ENCODE measurements at places on chromosomes 4 and X. TPM values are rescaled to one million over a fixed set of nuclear protein-coding genes. Genes with fewer than 3 reads are reported as not detected.
A peak's percentile ranks its signal among the peaks of the same experiment; 100 is the strongest.

Gene PGAM4
- not detected for total RNA-seq

- peak; percentile 64 for DNase-seq
- peak overlapping the region; percentile 58 for H3K27ac ChIP-seq
- no peaks in the 10 kb centered on the region for H3K27me3 ChIP-seq
- H3K36me3 ChIP-seq = peaks cover 4% of the 10 kb centered on the region
- peaks cover 15% of the 10 kb centered on the region for H3K4me1 ChIP-seq
- H3K4me3 ChIP-seq = no peak overlapping the region
Measured at GRCh38 chr4:4524364-4524763, 17.5 kb downstream of the STX18 start.

Gene TMSB15B
- total RNA-seq = 8.7 TPM

DNA sequence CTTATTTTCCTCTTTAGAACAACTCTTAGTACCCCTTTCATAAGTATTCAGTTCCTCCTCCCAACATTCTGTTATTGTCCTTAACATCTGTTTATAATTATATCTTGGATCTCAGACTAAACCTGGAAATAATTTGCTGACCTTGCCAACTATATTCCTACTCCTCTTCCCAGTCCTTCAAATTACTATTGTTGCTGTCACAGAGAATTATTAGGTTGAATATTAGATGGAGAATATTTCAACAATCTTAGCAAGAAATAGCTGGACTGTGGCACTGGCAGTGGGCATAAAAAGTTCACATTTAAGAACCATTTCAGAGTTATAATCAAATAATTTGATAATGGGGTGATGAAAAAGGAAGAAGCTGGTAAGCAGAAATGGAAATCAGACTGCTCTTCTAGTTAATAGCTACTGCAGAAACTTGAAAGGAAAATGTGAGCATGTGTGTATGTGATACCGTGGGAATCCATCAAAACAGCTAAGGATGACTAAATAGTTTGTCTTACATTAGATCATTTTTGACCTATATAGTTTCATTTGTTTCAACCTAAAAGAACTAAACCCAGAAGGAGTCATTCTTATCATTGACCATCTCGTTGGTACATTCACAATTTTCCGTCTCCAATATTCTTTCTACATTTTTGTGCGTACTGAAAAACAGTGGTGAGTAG is 43.3 kb upstream of the PRDM8 start:
- H3K4me1 ChIP-seq = peaks cover 1% of the 10 kb centered on the region
- peaks cover 1% of the 10 kb centered on the region for H3K27me3 ChIP-seq
- no peak overlapping the region for H3K27ac ChIP-seq
- no peak overlapping the region for H3K4me3 ChIP-seq

Gene CT55
- total RNA-seq = not detected

Gene GSX2
- not detected for total RNA-seq

- H3K27me3 ChIP-seq = no peaks in the 10 kb centered on the region
- no peak for DNase-seq
- no peaks in the 10 kb centered on the region for H3K36me3 ChIP-seq
- no peak overlapping the region for H3K4me3 ChIP-seq
Measured at GRCh38 chr4:186760576-186760975, 36.9 kb upstream of the FAT1 start.

Gene COL4A5
- total RNA-seq = not detected

Gene IQCM
- not detected for total RNA-seq

Gene KLHL13
- 0.35 TPM for total RNA-seq

Gene NUP62CL
- 1.9 TPM for total RNA-seq

Gene MAGIX
- total RNA-seq = 1.9 TPM

- no peak overlapping the region for H3K27ac ChIP-seq
- no peaks in the 10 kb centered on the region for H3K36me3 ChIP-seq
- H3K27me3 ChIP-seq = no peaks in the 10 kb centered on the region
- H3K4me1 ChIP-seq = no peaks in the 10 kb centered on the region
Measured at GRCh38 chrX:126395909-126396308, 156.7 kb downstream of the DCAF12L1 start.

Gene CFAP47
- total RNA-seq = not detected

DNA sequence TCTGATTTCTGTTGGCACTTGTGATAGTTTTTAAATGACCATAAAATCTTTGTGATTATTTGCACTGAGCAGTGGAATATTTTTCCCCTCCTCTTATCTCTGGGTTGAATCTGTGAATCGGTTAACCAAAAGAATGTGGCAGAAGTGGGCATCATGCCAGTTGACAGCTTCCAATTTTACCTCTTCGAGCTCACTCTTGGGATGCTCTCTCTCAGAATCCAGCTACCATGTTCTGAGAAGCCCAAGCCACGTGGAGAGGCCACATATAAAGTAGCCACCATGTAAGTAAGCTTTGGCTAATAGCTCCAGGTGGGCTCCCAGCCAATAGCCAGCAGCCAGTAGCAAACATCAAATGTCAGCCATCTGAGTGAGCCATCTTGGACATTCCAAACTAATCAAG is 12.9 kb upstream of the WDR19 start:
- H3K27me3 ChIP-seq = peaks cover 23% of the 10 kb centered on the region
- no peak for DNase-seq
- H3K36me3 ChIP-seq = no peaks in the 10 kb centered on the region
- no peaks in the 10 kb centered on the region for H3K4me1 ChIP-seq

Gene TEX11
- not detected for total RNA-seq

Gene MAGEC1
- not detected for total RNA-seq

DNA sequence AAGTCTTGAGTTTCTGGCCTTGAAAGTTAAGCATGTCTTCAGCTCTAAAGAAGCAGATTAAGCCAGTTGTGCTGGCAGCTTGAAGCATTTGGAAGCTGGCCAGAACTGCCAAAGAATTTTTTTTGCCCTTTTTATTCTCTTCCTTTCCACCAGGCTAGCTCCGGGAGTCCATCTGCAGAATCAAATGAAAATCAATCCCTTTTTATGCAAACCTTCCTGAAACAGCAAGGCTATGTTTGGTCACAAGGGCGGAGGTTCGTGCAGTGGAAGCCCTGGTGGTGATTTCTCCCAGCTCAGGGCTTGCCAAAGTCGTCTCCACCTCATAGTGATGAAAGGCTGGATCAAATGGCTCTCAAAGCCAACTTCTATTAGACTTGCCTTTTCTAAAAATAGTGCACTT is 21.6 kb upstream of the C4orf54 start:
- H3K27ac ChIP-seq = no peak overlapping the region
- no peaks in the 10 kb centered on the region for H3K4me1 ChIP-seq
- H3K4me3 ChIP-seq = no peak overlapping the region
- peaks cover 24% of the 10 kb centered on the region for H3K27me3 ChIP-seq
- DNase-seq = no peak
- no peaks in the 10 kb centered on the region for H3K36me3 ChIP-seq

Gene ASB12
- total RNA-seq = not detected

Gene ACE2
- not detected for total RNA-seq

Gene TKTL1
- 4.2 TPM for total RNA-seq

- no peak for DNase-seq
- no peaks in the 10 kb centered on the region for H3K27me3 ChIP-seq
- peaks cover 30% of the 10 kb centered on the region for H3K4me1 ChIP-seq
- no peak overlapping the region for H3K4me3 ChIP-seq
- peaks cover 31% of the 10 kb centered on the region for H3K36me3 ChIP-seq
- H3K27ac ChIP-seq = no peak overlapping the region
Measured at GRCh38 chrX:154074199-154074598, 23.3 kb downstream of the MECP2 start.

- no peaks in the 10 kb centered on the region for H3K27me3 ChIP-seq
- no peak overlapping the region for H3K4me3 ChIP-seq
- H3K4me1 ChIP-seq = peaks cover 11% of the 10 kb centered on the region
Measured at GRCh38 chr4:858041-858481, 32.1 kb upstream of the CPLX1 start.

Gene GABRE
- not detected for total RNA-seq

Gene PDGFRA
- total RNA-seq = not detected

Gene TCEAL5
- total RNA-seq = not detected

DNA sequence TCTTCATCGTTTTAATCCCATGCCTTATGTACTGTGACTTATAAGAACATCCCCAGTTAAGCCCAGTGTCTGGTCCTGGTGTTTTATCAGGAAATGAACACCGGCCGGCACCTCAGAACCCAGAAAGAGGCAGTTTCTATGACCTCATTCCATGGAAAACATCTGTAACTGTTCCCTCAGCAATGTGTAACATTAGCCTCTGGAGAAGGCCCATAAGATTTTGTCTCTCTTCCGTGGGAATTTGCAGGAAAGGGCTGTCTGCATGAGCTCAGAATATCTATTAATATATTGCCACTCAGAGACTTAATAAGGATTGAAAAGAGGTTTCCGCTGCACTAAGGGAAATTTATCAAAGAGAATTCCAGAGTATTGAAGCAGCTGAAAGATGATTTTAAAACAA is 3.1 kb upstream of the TCEANC start:
- no peak overlapping the region for H3K4me3 ChIP-seq
- peaks cover 27% of the 10 kb centered on the region for H3K4me1 ChIP-seq

DNA sequence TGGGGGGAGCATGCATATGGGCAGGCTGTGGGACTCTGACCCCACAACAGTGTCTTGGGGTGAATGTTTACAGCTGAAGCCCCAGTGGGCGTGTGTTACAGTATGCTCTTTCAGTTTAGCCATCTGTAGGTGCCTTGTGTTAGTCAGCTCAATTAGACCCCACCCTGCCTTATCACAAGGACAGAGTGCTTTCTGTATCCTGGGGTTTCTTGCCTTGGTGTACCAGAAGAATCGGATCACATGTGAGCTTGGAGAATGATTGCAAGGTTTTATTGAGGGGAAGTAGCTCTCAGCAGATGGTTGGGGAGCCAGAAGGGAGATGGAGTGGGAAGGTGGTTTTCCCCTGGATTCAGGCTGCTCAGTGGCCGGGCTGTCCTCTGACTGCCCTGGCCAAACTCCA is 27.3 kb downstream of the SH3BGRL start:
- no peak for DNase-seq
- no peak overlapping the region for H3K27ac ChIP-seq
- H3K4me3 ChIP-seq = no peak overlapping the region
- H3K36me3 ChIP-seq = peaks cover 14% of the 10 kb centered on the region

- no peak for DNase-seq
- H3K4me1 ChIP-seq = no peaks in the 10 kb centered on the region
- no peaks in the 10 kb centered on the region for H3K36me3 ChIP-seq
- no peaks in the 10 kb centered on the region for H3K27me3 ChIP-seq
- H3K27ac ChIP-seq = no peak overlapping the region
- H3K4me3 ChIP-seq = no peak overlapping the region
Measured at GRCh38 chrX:22585831-22586230, 313.1 kb downstream of the CBLL2 start.

Gene FRG2
- total RNA-seq = not detected

Gene DCLK2
- not detected for total RNA-seq

Gene GJB1
- total RNA-seq = not detected

DNA sequence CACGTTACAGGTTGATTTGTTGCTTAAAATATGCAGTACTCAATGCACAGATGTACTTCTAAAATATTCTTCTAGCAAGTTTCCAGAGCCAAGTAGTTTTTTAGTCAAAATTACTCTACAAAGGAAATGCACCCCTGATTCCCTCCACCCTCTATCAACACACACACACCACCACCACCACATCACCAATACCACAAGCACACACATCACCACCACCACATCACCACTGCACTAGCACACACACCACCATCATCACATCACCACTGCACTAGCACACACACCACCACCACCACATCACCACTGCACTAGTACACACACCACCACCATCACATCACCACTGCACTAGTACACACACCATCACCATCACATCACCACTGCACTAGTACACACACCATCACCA is 105.2 kb upstream of the FRG1 start:
- no peak overlapping the region for H3K27ac ChIP-seq
- H3K27me3 ChIP-seq = no peaks in the 10 kb centered on the region
- no peak overlapping the region for H3K4me3 ChIP-seq
- no peak for DNase-seq
- no peaks in the 10 kb centered on the region for H3K36me3 ChIP-seq

Gene DDIT4L
- not detected for total RNA-seq

GRCh38 chrX:18172970-18173369 is 47.7 kb downstream of the BEND2 start:
- H3K27me3 ChIP-seq = peaks cover 2% of the 10 kb centered on the region
- H3K4me3 ChIP-seq = no peak overlapping the region
- H3K27ac ChIP-seq = no peak overlapping the region
- no peaks in the 10 kb centered on the region for H3K4me1 ChIP-seq
- DNase-seq = no peak
- no peaks in the 10 kb centered on the region for H3K36me3 ChIP-seq

DNA sequence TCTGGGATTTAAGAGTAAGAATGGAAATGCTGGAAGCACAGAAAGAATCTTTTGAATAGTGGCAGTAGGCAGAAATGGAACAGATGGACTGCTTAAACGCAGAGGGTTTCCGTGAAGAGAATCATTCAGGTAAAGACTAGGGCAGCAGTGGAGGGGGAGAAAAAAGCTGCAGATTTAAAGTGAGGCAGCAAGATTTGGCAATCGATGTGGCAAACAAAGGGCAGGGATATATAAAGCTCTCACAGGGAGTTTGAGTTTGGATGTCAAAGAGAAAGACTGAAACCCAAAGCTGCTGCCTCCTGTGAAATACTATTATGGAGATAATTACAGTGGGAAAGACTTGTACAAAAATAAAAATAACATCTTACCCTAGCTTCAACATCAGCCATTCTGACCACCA is 384.0 kb downstream of the CENPC start:
- H3K27me3 ChIP-seq = no peaks in the 10 kb centered on the region
- no peaks in the 10 kb centered on the region for H3K36me3 ChIP-seq
- no peak for DNase-seq

GRCh38 chr4:7135389-7135746 is 57.0 kb upstream of the SORCS2 start:
- no peak overlapping the region for H3K27ac ChIP-seq
- peaks cover 5% of the 10 kb centered on the region for H3K4me1 ChIP-seq
- H3K27me3 ChIP-seq = no peaks in the 10 kb centered on the region
- H3K4me3 ChIP-seq = no peak overlapping the region
- no peaks in the 10 kb centered on the region for H3K36me3 ChIP-seq

DNA sequence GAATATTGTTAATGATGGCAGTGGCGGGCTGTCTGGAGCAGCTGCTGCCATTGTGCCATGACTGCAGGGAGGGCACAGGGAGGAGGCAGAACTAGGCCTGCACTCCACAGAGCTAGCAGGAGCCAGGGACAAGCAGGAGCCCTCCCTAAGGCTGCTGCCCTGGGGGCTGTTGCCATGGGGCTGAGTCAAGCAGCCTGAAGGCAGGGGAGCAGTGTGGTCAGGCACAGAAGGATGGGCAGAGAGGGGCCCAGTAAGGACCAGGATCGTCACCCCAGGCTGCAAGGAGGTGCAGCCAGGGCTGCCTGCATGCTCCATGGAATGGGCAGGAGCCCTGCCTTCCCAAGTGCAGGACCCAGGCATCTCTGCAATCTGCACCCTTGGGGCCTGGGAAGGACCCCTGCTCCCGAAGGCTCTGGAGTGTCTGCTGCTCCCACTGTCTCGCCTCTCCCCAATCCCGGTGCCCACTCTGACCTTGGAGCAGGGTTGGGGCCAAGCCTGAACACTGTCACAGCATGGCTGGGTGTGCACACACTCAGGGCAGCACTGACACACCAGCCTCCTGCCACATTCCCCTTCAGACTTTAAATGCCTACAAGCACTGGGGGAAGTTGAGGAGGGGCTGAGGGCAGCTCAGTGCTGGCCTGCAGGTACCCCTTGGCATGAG is 98.3 kb upstream of the GALNTL6 start:
- no peak overlapping the region for H3K4me3 ChIP-seq
- DNase-seq = no peak
- H3K27me3 ChIP-seq = no peaks in the 10 kb centered on the region

- H3K27me3 ChIP-seq = no peaks in the 10 kb centered on the region
- peaks cover 5% of the 10 kb centered on the region for H3K36me3 ChIP-seq
- no peak overlapping the region for H3K27ac ChIP-seq
- H3K4me1 ChIP-seq = peaks cover 2% of the 10 kb centered on the region
Measured at GRCh38 chr4:185219551-185220344, 10.3 kb downstream of the SNX25 start.

Gene MPP1
- 48.6 TPM for total RNA-seq

Gene POU4F2
- total RNA-seq = not detected

Measured in activated CD4-positive, alpha-beta T cell treated with anti-CD3 and anti-CD28 coated beads, Interleukin-2, amount 10 ng/mL, durations not matched to agents 7 days and 5 days (primary cell).